ENCODE measurements at places on chromosomes 7 and 10.

- no peak for DNase-seq
Measured at GRCh38 chr10:1516492-1517165, 220.7 kb downstream of the ADARB2 start.

- no peak for DNase-seq
Measured at GRCh38 chr10:117597216-117597615, 54.7 kb downstream of the EMX2 start.

GRCh38 chr10:131961047-131961776, 20.5 kb downstream of the BNIP3 start:
- no peak for DNase-seq

DNA sequence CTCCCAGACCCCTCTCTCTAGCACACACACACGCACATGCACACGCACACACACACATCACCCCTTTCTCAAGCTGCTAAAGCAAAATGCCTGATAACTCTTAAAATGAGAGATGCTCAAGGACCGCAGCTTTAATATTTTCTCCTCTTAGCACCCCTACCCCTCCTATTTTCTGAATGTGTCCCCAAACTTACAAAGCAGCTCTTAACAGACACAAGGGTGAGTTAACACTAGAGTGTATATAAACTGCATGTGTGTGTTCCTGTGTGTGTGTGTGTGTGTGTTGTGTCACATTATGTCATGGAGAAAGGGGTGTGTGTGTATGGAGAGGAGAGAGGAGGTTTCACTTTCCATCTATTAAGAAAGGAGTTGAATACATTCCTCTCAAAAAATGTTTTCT, 1.3 kb downstream of the PTN start:
- no peak for DNase-seq

DNA sequence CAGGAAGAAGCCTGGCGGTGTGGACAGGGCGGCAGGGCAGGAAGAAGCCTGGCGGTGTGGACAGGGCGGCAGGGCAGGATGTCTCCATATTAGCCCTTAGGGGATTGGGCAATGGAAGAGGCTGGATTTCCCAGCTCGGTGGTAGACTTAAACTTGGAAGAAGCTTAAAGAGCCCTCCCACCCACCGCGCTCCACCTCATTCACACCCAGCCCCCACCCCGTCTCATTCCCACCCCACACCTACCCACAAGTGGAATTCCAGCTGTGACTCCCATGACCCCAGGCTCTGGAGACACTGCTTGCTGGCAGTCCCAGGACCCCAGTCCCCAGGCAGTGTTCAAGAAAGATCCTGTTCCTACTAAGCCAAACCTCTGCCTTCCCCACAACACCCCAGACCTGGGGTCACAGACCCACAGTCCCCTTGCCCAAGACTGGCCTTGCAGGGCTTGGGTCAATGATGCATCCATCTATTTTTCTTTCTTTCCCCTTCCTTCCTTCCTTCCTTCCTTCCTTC, 34.0 kb downstream of the SPDYE6 start:
- DNase-seq = no peak

DNA sequence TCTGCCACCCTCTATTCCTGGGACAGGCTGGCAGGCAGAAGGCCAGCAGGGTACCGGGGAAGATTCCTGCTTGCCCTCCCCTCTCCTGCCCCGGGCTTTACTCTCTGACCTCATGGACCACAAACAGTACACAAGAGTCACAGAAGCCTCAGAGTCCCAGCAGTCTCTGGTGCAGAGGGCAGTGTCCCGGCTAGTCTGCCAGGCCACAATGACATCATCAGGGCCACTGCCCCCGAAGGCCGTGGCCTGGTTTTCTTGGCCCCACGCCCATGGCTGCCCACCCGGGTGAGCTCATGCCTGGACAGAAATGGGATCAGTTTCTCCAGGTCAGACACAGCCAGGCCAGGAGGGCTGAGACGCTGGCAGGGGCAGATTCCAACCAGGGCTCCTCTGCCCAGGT, 91.9 kb downstream of the MYL10 start:
- no peak for DNase-seq

DNA sequence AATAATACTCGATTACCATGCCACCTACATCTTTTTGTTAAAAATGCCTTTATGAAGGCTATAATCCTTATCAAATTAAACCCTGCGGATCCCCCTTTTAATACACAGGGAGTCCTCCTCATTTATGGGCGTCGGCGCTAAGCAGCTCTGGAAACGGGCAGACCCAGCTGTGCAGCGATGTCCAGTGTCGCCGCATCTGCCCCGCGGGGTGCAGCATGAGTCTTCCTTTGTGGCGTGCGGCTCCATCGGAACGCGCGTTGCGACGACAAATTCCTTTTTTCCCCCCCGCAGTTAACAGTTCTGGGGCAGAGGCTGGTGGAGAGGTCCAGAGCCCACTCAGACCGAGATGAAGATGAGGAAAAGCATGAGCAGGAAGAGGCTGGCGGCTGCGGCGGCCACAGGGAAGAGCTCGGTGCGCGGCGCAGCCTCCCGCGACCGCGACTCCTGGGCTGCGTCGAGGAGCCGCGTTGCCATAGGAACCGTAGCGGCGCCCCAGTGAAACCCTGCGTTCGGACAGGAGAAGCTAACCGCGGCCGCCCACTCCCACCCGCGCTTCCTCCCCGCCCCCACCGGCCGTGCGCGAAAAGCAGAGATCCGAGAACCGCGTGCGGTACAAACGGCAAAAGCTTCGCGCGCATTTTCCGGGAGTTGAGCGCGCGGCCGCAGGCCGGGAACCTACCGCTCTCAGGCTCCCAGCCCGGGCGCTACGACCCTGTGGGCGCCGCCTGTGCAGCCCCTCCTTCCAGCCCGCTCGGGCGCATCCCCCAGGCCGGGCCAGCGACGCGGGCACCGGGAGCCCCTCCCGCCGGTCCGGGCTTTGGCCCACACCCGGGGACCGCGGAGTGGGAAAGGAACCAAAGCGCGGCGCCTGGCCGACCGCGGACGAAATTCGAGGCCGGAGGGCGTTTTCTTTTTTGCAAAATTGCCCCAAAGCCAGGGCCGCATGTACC, 130.6 kb downstream of the SPAG6 start:
- DNase-seq = peak; percentile 31

DNA sequence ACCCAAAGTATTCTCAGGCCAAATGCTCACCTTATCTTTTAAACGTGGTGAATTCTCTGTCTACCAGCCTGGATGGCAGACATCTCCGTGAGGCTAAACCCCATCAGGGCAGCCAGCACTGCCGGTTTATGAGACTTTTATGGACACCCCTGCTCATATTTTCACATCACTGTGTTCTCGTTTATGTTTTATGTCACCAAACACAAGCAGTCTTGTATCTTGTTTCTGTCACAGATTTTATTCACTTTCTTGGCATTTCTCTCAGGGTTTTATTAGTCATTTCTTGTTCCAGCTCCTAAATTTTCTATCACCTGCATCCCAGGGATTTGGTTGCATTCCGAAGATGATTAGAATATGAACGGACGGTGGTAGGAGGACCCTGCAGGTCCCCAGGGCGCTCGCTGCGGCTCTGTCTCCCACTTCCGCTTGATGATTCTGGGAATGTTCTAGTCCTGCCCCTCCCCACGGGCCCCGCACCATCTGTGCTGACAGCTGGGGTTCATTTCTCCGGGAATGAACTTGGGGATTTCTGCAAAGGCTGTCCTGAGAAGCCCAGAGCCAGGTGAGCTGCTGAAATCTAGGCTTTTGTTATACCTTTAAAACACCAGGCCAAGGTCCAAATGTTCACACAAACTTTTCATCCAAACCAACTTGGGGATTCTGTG, 217.6 kb downstream of the GFRA1 start:
- no peak for DNase-seq

- no peak for DNase-seq
Measured at GRCh38 chr7:7772397-7772821, 54.0 kb upstream of the RPA3 start.

- no peak for DNase-seq
Measured at GRCh38 chr7:3120513-3120912, 76.8 kb upstream of the CARD11 start.

GRCh38 chr7:30420662-30421061, 57.9 kb downstream of the NOD1 start:
- DNase-seq = no peak

GRCh38 chr7:408751-409311, 110.8 kb downstream of the PDGFA start:
- no peak for DNase-seq

GRCh38 chr10:42877496-42878030, 95.0 kb downstream of the BMS1 start:
- no peak for DNase-seq

DNA sequence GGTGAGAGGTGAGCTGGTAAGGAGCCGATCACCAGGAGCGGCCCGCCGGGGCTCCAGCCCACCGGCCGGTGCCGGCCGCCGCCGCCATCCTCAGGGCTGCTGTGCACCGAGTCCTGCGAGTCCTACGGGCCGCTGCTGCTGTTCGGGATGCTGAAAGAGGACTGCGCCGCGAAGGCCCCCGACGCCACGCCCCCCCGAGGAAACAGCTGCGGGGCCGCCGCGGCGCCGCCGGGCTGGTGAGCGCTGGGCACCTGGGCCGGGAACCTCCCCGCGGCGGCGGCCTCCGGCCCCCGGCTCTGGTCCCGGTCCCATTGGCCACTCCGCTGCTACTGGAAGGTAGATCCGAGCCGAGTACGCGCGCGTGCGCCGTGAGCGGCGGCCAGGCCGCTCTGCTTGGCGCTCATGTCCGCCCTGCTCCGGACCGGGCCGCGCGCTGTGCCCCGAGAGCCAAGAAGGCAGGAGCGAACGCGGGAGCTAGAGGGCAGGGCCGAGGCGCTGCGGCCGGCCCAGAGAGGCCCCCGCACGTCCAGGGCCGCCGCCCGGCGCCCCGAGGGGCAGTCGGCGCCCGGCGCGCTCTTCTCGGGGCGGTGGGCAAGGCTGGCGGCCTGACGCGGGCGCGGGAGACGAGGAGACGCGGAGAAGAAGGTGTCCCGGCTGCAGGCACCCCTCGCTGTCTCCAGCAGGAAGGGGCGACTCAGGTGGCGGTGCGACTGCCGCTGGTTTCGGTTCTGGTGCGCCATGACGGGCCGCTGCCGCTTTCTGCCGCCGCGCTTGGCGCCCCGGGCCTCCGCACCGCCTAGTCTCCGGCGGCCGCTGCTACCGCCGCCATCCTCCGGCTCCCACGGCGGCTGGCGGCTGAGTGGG, 121.3 kb upstream of the WIPF3 start:
- DNase-seq = peak; percentile 14

- DNase-seq = no peak
Measured at GRCh38 chr7:10646194-10646593, 327.5 kb upstream of the PHF14 start.

- DNase-seq = no peak
Measured at GRCh38 chr10:132846631-132847415, 60.9 kb upstream of the NKX6-2 start.

- DNase-seq = no peak
Measured at GRCh38 chr7:47333959-47334358, 248.0 kb downstream of the TNS3 start.

DNA sequence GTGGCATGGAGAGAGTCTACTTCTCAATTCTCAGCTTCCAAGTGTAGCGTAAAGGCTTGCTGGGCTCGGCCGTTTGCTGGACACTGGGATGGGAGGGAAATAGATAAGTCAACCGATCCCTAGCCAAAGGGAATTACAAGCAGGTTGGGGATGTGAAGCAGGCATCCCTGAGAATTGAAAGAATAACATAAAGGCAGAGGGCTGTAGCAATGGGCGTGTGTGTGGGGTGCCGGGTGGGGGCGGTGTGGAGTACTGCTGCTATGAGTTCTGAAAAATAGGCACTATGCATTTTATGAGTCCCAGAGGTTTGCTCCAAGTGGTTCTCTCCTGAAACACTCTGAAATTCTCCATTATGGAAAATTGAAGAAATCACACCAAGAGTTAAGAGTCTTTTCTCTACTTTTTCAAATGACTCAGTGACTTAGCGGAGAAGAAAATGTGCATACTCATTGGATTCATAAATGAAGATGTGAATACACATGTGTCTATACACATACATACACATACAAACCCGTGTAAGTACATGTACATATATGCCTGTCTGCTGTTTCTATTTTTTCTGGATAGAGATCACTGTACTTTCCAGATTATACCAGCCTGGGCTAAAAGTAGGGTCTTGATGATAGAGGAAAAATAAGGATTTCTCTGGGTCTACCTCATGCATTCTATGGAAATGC, 65.4 kb downstream of the ADRA2A start:
- DNase-seq = no peak

- no peak for DNase-seq
Measured at GRCh38 chr7:114821030-114821900, 100.6 kb upstream of the MDFIC start.

DNA sequence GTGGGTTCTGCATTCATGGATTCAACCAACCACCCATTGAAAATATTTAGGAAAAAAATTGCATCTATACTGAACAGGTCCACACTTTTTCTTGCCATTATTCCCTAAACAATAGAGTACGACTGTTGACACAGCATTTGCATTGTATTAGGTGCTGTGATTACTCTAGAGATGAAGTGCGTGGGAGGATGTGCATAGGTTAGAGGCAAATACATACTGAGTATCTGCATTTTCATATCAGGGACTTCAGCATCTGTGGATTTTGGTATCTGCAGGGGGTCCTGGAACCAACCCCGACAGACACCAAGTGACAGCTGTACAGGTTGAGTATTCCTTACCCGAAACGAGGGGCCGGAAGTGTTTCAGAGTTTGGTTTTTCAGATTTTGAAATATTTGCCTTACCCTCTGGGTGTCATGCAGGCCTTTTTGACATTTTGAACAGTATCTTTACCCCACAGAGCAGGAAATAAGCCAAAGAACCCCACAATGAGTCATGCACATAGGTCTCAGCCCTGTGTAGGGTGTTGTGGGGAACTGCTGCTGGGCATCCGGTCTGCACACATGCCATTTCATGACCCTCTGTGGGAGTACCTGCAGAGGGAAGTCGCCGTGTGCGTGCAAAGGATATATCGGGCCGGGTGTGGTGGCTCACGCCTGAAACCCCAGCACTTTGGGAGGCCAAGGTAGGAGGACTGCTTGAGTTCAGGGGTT, 14.5 kb downstream of the NUDT5 start:
- peak; percentile 50 for DNase-seq

- no peak for DNase-seq
Measured at GRCh38 chr7:74441801-74442200, 11.9 kb upstream of the GTF2IRD1 start.

DNA sequence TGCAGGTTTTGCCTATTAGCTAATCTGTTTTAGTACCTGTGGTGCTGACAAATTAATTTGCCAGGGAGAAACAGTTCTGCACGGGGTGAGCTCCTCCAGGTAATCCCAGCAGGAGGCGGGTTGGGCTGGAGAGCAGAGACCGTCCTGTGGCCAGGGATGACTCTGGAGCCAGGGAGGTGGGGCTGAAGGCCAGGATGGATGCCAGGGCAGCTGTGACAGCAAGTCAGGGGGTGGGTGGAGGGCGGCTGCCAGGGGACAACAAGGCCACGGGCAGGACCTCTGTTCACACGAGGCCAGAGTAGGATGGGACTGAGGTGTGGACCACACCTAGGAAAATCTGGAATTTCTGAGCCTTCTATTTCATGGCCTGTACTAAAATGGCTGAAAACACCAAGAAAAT, 48.9 kb downstream of the C10orf143 start:
- no peak for DNase-seq

GRCh38 chr10:14880229-14880628, 1.6 kb downstream of the SUV39H2 start:
- DNase-seq = no peak

DNA sequence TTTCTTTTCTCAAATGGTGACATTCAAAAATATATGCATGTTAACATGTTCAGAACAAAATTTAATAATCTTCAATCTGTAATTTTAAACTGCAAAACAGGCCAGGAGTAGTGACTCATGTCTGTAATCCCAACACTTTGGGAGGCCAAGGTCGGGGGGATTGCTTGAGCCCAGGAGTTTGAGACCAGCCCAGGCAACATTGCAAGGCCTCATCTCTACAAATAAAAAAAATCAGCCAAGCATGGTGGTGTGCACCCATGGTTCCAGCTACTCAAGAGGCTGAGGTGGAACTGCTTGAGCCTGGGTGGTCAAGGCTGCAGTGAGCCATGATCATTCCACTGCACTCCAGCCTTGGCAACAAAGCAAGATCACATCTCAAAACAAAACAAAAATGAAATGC, 394.3 kb downstream of the PARD3 start:
- DNase-seq = no peak
